Activated CD8-positive, alpha-beta memory T cell treated with anti-CD3 and anti-CD28 coated beads, Interleukin-2, amount 10 ng/mL, durations not matched to agents 7 days and 5 days (primary cell): ENCODE measurements at places on chromosomes 2 and 18. TPM values are rescaled to one million over a fixed set of nuclear protein-coding genes. Genes with fewer than 3 reads are reported as not detected.
A peak's percentile ranks its signal among the peaks of the same experiment; 100 is the strongest.

DNA sequence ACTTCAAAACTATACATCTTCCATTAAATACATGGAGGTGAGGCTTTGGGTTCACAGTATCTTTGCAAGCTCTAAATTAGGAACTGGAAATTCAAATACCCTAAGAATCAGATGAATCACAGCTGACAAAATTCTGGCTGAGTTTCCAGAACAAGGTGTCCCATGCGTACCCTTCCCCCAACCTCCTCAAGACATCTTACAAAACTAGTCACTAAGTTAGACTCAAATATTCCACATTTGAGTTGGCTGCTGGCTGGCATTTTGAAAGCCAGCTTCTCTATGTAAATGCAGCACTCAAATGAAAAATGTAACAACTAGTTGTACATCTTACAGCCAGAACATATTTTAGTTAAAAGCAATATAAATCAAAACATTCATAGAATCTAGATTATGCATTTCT, 131.0 kb upstream of the ARL5A start:
- H3K36me3 ChIP-seq = no peaks in the 10 kb centered on the region
- no peak for DNase-seq
- H3K4me1 ChIP-seq = no peaks in the 10 kb centered on the region
- no peak overlapping the region for H3K27ac ChIP-seq
- H3K27me3 ChIP-seq = peaks cover 4% of the 10 kb centered on the region

DNA sequence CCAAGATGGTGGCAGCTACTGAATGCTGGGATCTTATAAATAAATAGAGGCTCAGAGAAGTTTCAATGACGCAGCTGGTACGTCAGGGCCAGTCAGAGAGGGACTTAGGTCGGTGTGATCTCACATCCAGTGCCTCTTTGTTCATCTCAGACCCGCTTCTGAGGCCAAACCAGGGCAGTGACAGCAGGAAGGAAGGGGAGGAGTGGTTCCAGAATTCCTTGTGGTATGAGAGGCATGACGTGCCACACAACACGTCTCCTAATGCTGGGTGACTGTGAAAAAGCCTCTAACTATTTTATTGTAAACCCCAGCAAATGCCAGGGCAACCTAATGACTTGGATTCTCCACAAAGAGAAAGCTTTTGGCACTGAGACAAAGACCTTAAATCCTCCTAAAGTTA, 423.3 kb downstream of the LPIN1 start:
- no peaks in the 10 kb centered on the region for H3K27me3 ChIP-seq
- H3K4me1 ChIP-seq = no peaks in the 10 kb centered on the region
- no peak overlapping the region for H3K27ac ChIP-seq
- H3K36me3 ChIP-seq = no peaks in the 10 kb centered on the region
- no peak for DNase-seq

The LIPG gene
- total RNA-seq = 0.16 TPM

DNA sequence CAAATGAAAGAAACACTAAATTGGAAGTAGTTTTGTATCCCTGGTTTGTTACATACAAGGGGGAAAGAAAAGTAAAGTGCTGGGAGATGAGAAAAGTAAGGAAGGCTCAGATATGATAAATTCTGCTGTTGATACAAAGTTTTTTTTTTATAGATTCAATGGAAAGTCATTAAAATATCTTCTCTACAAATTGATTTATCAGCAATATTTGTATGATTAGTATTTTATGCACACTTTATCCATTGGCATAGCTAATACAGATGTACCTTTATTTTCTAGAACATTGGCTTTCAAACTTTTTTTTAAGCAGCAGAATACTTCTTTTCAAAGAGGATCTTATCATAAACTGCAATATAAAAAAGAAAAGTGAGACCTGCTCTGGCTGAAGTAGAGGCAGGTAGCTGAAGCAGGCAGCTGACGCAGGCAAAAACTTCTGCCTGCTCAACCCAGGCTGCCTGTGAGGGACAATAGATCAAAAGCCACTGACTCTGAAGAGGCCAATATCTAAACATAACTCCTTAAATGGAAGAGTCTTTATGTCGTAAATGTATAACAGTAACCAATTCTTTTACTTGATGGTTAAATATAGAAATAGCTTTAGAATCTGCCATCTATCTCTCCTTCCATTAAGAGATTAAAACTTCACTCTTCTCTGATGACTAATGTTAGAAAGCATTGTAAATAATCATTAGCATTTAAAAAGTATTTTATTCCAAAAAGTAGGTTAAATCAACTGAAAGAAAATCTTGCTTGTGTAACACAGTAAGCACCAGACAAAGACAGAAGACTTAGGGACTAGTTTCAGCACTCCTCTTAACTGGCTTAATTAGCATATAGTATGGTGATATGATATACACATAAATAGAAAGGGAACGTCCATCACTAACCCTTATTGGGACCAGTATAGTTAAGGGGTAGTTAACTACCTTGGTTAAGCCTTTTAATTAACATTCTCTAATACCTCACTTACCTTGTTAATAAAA, 174.2 kb downstream of the SLC39A10 start:
- H3K36me3 ChIP-seq = no peaks in the 10 kb centered on the region
- no peak for DNase-seq
- no peak overlapping the region for H3K4me3 ChIP-seq
- H3K4me1 ChIP-seq = no peaks in the 10 kb centered on the region

DNA sequence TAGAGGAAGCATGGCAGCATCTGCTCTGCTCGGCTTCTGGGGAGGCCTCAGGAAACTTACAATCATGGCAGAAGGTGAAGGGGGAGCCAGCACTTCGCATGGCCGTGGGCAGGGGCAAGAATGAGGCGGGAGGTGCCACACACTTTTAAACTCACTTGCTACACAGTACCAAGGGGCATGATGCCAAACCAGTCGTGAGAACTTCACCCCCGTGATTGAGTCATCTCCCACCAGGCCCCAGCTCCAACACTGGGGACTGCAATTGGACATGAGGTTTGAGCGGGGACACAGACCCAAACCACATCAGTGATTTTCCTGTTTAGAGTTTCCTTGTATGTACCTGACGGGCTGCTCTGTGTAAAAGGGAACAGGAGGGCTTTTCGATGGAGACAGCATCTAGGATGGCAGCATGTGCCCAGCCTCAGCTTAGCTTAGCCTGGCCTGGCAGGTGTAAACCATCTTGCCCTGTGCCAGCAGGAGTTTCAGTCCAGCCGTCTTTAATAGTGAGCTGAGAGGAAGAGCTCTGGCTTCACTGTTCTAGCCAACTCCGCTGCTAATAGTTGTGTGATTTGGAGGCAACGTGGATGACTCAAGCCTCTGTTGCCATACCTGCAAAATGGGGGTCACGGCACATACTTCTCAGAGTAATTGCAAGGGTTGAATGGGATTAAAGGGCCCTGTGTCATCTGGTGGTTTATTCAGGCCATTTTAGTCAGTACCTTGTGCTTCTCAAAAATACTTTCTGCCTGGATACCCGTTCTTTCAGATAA, 101.8 kb downstream of the ASAP2 start:
- H3K27me3 ChIP-seq = no peaks in the 10 kb centered on the region
- H3K4me3 ChIP-seq = no peak overlapping the region
- no peaks in the 10 kb centered on the region for H3K36me3 ChIP-seq
- no peak for DNase-seq
- no peak overlapping the region for H3K27ac ChIP-seq

GRCh38 chr2:231781798-231782726, 980 bp upstream of the PDE6D start:
- H3K27me3 ChIP-seq = no peaks in the 10 kb centered on the region
- H3K27ac ChIP-seq = peak overlapping the region; percentile 94
- peak; percentile 54 for DNase-seq

GRCh38 chr18:69380324-69380723, 20.4 kb upstream of the DOK6 start:
- H3K36me3 ChIP-seq = no peaks in the 10 kb centered on the region
- H3K4me3 ChIP-seq = no peak overlapping the region
- peaks cover 3% of the 10 kb centered on the region for H3K27me3 ChIP-seq
- no peak for DNase-seq
- no peak overlapping the region for H3K27ac ChIP-seq

- DNase-seq = no peak
- no peaks in the 10 kb centered on the region for H3K4me1 ChIP-seq
- H3K27ac ChIP-seq = no peak overlapping the region
Measured at GRCh38 chr18:52610451-52611115, 270.6 kb downstream of the DCC start.

The PLA2R1 gene
- total RNA-seq = not detected

The STAT1 gene
- total RNA-seq = 515 TPM

- no peak overlapping the region for H3K4me3 ChIP-seq
- no peaks in the 10 kb centered on the region for H3K4me1 ChIP-seq
- no peaks in the 10 kb centered on the region for H3K27me3 ChIP-seq
Measured at GRCh38 chr2:75375646-75376582, 176.6 kb upstream of the TACR1 start.

The FOXI3 gene
- not detected for total RNA-seq

DNA sequence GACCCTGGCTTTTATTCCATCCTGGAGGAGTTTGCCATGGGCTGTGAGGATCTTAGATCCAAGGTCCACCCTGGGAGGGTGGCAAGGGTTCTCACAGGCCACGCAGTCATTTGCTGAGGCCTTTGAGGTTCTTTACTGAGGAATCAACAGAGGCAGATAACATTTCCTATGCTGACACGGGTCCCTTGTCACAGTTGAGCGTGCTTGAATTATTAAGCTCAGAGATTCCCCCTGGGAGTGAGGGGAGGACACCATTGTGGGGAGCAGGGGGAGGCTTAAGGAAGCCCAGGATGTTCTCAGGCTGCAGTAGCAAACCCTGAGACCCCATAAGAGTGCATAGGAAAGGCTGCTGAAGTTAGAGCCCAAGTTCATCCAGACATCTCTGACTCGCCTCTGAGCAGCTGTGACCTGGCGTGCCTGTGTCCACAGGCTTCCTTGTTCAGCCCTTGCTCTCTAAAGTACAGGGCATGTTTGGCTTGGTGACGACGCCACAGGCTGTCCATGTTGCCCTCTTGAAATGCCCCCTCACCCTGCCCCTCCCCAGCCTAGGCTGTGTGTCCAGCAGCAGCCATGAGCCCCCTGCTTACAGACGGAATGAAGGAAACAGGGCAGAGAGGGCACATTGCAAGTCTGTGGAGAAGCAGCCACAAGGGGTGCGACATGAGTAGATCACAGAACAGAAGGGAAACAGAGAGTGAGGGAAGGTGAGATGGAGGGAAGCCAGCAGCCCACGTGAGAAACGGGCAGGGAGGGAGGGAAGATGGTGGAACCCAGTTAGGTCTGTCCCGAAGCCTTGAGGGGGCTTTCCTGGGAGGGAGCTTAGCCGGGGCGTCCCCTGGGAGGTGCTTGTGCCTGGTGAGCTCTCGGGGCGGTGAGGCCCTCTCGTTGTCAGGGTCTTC, 34.0 kb downstream of the NAPG start:
- no peak overlapping the region for H3K27ac ChIP-seq
- H3K27me3 ChIP-seq = no peaks in the 10 kb centered on the region
- no peak overlapping the region for H3K4me3 ChIP-seq
- peaks cover 13% of the 10 kb centered on the region for H3K36me3 ChIP-seq
- peaks cover 3% of the 10 kb centered on the region for H3K4me1 ChIP-seq

- no peaks in the 10 kb centered on the region for H3K27me3 ChIP-seq
- no peak for DNase-seq
- H3K4me1 ChIP-seq = no peaks in the 10 kb centered on the region
- no peaks in the 10 kb centered on the region for H3K36me3 ChIP-seq
- H3K27ac ChIP-seq = no peak overlapping the region
Measured at GRCh38 chr18:22703883-22704585, 229.1 kb upstream of the RBBP8 start.

The RAB17 gene
- not detected for total RNA-seq

GRCh38 chr2:10518470-10519393, 70.6 kb upstream of the ODC1 start:
- H3K36me3 ChIP-seq = peaks cover 8% of the 10 kb centered on the region
- H3K27me3 ChIP-seq = no peaks in the 10 kb centered on the region
- no peak for DNase-seq
- H3K27ac ChIP-seq = no peak overlapping the region
- H3K4me1 ChIP-seq = no peaks in the 10 kb centered on the region

DNA sequence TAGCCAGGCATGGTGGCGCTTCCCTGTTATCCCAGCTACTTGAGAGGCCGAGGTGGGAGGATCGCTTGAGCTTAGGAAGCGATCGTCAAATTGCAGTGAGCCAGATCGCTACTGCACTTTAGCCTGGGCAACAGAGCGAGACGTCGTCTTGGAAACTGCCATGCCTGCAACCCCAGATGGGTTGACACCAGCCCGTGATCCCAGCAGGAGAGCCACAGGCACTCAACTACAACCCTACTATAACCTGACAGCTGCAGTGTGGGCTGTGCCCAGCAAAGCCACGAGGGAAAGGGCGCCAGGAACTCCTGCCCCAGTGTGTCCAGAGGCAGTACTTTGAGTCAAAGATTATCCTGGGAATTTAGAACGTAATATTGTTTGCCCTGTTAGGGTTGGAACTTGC, 85.6 kb downstream of the SS18 start:
- H3K27ac ChIP-seq = no peak overlapping the region
- no peak overlapping the region for H3K4me3 ChIP-seq
- H3K4me1 ChIP-seq = no peaks in the 10 kb centered on the region
- no peak for DNase-seq

DNA sequence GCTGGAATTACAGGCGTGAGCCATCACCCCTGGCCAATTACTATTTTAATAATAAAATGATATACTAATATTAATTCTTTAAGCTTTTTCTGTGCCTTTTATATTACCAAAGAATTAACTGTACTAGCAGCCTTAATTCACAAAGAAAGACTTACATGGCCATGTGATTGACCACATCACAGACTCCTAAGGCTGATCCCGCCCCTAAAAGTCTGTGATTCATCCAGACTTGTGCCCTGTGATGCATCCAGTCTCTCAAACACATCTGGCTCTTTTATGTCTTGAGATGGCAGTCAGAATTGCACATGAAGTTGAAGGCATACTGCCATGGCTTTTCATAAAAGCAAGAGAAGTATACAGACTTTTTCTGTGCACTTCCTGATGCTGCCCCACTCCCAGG, 91.7 kb downstream of the DTNA start:
- H3K4me1 ChIP-seq = peaks cover 4% of the 10 kb centered on the region
- DNase-seq = no peak
- peaks cover 16% of the 10 kb centered on the region for H3K27me3 ChIP-seq
- no peaks in the 10 kb centered on the region for H3K36me3 ChIP-seq

- peaks cover 9% of the 10 kb centered on the region for H3K27me3 ChIP-seq
- no peaks in the 10 kb centered on the region for H3K36me3 ChIP-seq
- DNase-seq = no peak
- H3K4me3 ChIP-seq = no peak overlapping the region
- H3K4me1 ChIP-seq = peaks cover 2% of the 10 kb centered on the region
Measured at GRCh38 chr18:61988100-61988499, 95.3 kb upstream of the RNF152 start.

DNA sequence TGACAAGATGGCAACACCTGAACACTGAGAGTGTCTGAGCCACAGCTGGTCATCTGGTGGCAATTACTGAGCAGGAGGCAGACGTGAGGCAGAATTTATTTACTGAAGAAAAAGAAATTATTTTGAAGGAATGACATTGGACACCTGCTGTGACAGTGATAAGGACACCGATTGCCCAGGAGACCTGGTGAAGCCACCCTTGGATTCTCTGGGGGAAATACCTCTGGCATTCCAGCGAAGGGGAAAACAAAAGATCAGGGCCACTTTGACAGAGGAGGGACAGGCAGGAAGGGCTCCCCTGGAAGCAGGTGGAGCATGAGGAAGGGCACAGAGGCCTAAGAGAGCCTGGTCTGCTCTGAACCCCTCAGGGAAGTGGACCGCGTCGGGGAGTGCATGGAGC, 85.4 kb upstream of the ALPP start:
- no peaks in the 10 kb centered on the region for H3K4me1 ChIP-seq
- DNase-seq = no peak
- H3K4me3 ChIP-seq = no peak overlapping the region
- no peaks in the 10 kb centered on the region for H3K27me3 ChIP-seq
